Spleen (tissue), 13 donors: ENCODE measurements at places on chromosomes 2 and 18.

DNA sequence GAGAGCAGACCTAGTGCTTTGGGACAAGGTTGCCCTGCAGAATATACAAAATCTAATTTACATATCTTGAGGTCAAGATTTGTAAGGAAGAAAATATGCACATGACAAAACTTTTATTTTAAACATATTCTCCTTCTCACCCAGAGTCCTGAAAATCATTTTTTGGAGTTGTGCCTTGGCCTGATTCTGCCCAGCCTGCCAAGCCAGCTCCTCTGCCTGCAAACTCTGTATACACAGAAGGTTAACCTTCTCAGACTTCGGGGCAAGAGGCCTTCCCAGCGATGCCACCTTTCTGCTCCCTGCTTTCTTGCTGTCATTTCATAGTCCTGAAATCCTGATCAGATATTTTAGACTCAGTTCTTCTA is 95.8 kb upstream of the CAVIN2 start:
- DNase-seq: no peak

- no peak for DNase-seq
These were observed 74.3 kb downstream of the ICOS start for GRCh38 chr2:204010628-204011560.

DNA sequence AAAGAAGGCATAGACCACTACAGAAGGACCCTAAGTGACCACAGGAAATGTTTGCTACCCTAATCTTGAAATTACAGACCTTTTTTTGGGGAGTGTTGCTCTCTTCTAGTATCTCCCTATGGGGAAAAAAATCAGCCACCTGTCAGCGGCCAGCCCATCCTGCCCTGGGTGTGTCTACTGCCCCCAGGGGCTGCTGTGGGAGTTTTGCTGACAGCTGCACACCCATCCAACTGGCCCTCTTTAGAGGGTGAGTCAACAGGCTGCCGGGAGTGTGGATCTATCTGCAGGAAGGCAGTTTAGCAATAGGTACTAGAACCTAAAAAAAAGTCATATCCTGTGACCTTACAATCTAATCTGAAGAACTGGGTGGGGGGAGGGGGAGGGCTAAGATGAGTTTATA is 796 bp upstream of the DYSF start:
- DNase-seq: peak; percentile 88

DNA sequence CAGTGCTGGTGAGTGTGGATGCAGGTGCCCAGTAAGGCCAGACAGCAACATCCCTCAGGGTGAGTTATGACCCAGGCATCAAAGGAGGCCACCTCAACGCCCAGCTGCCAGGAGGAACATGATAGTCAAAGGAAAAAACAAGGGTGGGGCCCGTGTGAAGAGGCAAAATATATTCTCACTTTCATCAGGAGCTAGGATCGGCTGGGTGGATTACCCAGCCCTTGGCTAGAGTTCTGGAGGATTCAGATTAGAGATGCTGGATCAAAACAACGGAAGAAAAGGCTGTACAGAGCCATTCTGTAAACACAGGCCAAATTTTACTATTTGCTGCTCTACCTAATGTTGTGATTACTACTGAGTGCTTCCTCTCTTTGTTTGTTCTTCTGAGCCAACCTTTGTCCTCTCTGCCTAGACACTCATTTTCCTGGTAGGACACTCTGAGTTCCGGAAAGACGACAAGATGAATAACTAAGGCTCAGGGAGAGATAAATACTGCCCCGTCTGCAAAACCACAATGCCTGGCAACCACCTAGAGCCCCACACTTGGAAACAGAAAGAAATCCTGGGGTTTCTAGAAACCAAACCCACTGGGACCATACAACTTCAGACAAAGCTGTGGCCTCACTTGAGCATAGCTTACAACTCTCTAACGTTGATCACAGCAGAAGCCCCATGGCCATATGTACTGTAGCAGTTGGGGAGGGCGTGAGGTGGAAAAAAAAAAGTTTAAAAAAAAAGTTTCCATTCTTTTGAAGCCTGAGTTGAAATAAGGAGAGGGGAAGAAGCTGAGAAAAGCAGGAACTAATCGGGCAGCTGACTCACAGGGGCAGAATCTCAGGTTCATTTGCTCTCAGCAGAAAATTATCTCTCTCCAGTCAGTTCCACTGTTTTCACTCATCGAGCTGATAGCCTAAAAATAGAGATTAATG is 17.8 kb upstream of the PMAIP1 start:
- DNase-seq: no peak

DNA sequence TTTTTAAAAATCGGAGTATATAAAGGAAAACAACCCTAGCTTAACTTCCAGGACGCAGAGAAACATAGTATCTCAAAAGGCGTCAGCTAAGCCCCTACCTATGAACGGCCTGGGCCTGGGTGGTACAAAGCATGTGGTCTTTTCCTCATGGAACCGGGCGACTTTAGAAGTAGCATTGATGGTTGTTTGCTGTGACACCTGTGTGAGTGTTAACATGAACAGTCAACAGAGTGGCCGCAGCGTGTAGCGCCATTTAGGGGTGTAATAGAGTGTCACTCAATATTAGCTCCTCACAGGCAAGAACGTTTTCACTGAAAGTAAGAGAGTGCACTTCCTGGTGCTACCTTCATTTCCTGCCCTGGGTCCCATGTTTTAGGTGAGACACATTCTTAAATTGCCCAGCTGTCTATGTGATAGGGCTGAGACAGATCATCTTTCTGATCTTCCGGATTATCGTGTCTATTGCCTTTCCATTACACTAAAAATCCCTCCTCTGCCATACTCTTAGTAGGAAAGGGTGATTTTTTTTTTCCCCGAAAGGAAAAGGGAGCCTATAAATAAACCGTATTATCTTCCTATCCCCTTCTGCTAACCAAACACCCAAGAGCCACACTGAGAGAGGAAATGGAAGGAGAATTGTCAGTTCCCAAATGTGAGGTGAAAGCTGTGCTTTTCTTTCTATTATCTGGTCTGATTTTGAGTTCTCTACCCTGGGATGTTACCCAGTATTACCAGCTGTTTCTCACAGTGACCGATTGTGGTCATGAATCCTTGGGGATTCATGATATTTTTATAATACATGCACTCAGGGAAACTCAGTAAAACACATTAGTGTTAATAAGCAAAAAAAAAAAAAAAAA is 1.3 kb downstream of the GORASP2 start:
- peak; percentile 83 for DNase-seq
